Foreskin keratinocyte (primary cell): ENCODE measurements at places on chromosomes 13 and 19. TPM values are rescaled to one million over a fixed set of nuclear protein-coding genes. Genes with fewer than 3 reads are reported as not detected.

GRCh38 chr19:19053508-19054314, 10.1 kb upstream of the SLC25A42 start:
- no peak for DNase-seq

ANGPTL8 gene
- not detected in 2 replicates for polyA plus RNA-seq

GRCh38 chr13:79407349-79407979, 1.4 kb upstream of the RBM26 start:
- DNase-seq: no peak

LPAR6 gene
- 4.0 and 6.5 TPM in 2 replicates for polyA plus RNA-seq

GRCh38 chr19:8151767-8152035, 2.3 kb upstream of the FBN3 start:
- DNase-seq: no peak

DNA sequence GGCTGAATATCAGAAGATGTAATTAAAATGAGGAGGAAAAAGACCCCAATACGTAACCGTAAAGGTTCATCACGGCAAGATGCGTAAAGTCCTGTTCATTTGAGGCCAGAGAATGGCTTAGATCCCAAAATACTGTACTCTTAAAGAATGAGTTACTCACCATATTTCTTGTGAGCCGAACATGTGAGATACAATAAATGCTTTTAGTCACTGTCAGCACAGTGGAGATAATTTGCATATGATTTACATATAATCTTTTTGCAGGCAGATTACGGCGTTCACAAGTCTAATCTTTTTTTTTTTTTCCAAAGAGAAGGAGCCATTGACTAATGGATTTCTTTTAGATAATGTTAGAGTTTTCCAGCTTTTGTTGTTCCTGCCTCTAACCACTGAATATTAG, 28.4 kb downstream of the AMER2 start:
- DNase-seq: no peak

CFAP97D2 gene
- polyA plus RNA-seq: not detected in 2 replicates

DNA sequence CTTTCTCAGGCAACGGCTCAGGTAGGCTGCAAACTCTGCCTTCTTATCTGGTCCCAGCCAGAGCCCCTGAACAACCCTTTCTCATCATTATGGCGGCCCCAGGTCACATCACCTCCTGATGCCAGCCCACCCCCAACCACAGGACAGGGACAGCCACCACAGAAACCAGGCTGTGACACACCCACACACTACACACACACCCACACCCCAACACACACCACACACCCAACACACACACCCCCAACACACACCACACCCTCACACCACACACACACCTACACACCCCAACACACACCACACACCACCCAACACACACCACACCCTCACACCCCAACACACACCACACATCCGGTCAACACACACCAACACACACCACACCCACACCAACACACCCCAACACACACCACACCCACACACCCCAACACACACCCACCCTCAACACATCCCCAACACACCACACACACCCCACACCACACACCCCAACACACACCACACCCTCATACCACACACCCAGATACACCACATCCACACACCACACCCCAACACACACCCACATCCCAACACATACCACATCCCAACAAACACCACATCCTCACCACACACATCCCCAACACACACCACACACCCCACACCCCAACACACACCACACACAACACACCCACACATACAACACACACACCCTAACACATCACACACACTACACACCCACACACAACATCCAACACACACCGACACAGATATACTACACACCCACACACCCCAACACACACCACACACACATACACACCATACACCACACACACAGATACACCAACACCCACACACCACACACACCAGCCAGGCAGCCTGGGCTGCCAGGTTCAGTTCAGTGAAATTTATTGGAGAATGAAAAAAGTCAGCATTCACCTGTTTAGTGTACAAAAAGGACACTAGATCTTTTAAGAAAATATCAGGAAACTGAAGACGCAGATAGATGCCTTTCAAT, 4.2 kb upstream of the ISYNA1 start:
- DNase-seq: no peak
